Activated gamma-delta T cell treated with anti-CD3 and anti-CD28 coated beads, Interleukin-2, amount 50 U/mL, for 16 hours (primary cell): ENCODE measurements at places on chromosomes 13 and 19.

DNA sequence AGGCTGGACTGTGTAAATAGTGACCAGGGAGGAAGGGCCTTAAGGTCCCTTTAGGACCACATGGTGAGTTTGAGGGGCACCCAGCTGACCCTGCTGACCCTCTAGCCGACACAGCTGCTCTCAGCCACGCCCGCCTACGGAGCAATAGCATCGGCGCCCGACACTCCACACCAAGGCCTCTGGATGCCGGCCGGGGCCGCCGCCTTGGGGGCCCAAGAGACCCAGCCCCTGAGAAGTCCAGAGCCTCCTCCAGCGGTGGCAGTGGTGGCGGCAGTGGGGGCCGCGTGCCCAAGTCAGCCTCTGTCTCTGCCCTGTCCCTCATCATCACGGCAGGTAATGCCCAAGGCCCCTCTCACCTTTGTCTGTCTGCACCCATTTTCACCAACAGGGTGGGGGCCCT, 8.6 kb upstream of the PIK3R2 start:
- DNase-seq, result no peak

DNA sequence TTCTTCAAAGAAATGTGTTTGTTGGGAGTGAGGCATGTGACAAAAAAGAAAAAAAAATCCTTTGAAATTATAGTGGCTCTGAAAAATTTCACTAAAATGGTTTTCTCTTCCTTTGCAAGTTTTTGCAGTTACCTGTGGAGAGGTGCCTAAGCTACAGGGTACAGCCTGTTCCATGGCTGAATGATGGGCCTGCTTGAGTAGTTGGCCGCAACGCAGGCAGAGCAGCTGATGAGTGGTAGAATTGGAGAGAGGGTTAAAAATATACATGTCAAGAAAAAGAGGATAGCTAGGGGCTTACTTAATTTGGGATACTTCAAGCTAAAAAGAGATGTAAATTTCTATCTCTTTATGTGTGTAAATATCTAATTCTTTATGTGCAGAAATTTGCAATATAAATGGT, 629.1 kb upstream of the SLC10A2 start:
- DNase-seq, result no peak

GRCh38 chr13:24748061-24748400, 15.9 kb upstream of the RNF17 start:
- no peak for DNase-seq

DNA sequence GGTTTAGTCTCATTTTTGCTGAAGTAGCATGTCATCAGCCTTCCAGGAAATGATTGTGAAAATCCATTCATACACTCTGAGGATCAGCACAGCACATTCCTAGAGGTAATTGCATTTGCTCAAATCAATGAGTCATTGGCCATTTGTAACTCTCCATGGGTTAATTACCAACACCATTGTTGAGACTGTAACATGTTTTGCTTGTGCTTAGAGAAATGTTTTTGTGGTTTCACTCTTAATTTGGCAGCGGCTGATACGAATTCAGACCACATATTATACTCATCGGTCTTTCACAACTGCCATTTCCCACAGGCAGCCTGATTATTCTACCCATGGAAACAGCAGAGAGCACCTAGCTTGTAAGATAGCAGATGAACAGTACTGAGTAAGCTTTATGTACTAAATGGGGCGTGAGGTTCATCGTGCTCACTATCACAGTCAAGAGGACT, 110.3 kb downstream of the NHLRC3 start:
- no peak for DNase-seq

- no peak for DNase-seq
Observed at GRCh38 chr19:29711584-29712132, 3.4 kb downstream of the C19orf12 start.

- DNase-seq, result no peak
Observed at GRCh38 chr13:50914176-50914700, 4.6 kb downstream of the RNASEH2B start.

DNA sequence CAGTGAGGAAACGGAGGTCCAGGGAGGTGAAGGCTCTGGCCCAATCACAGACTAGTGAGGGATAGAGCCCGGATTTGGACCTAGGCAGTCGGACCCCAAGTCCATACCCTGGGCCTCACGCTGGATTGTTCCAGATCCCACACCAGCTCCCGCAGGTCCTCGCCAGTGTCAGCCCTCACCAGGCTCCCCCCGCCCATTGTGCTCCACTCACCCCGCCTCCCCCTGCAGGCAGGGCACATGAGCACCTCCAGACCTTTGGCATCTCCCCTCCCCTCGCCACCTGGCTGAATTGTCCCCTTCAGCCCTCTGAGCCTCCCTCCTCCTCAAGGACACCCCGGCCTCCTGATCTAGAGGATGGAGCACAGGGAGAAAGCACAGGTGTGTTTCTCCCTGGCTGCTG, 152.4 kb downstream of the KATNAL1 start:
- DNase-seq, result no peak

GRCh38 chr19:19816679-19817078, 4.9 kb downstream of the ZNF506 start:
- no peak for DNase-seq

GRCh38 chr19:1931445-1931844, 9.5 kb upstream of the CSNK1G2 start:
- no peak for DNase-seq

DNA sequence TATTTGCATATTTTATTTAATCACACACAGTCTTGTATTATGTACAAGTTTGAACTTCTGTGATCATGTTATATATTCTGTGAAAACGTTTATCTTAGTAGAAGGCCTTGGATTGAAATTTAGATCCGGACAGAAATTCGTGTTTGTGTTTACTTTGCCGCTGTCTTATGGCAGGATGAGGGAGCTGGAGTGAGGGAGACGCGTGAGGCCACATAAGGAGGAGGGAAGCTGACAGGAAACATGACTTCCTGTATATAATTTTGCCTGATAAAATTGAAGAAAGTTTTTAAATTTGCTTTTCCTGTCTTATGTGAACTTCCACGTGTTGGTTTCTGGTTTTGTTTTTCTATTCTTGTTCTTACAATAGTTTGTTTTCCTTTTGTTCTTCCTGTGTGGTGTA, 200.2 kb downstream of the MTUS2 start:
- no peak for DNase-seq

DNA sequence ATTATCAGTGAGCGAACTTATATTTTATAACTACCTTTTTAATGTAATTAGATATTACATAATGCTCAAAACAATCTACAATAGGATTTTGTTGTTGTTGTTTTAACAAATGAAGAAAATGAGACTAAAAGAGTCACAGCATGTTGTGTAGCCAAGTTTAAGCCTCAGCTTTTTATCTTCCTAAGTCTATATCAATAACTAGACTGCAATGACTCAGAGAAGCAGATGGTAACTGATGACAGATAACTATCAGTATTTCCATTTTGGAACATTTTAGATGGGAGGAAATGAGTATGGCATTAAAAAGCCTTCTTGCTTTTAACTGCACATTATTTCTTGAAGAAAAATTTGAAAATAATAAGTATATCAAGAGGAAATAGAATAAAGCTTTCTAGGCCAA, 825.2 kb downstream of the SLITRK1 start:
- no peak for DNase-seq

DNA sequence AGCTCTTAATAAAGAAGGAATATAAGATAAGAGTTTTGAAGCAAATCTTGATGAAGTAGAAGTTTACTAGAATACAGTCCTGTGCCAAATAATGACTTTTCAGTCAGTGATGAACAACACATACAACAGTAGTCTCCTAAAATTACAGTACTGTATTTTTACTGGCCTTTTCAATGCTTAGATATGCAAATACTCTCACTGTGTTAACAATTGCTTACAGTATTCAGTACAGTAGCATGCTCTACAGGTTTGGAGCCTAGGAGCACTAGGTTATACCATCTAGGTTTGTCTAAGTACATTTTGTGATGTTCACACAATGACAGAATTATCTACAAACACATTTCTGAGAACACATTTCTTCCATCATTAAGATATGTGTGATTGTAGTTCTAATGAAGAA, 316.7 kb upstream of the KLHL1 start:
- no peak for DNase-seq

- peak; percentile 63 for DNase-seq
Observed at GRCh38 chr13:27270594-27271520, at the start of gene RASL11A. RASL11A (plus strand) TSS chr13:27270830; CDS start chr13:27270945, 115 bp downstream.

DNA sequence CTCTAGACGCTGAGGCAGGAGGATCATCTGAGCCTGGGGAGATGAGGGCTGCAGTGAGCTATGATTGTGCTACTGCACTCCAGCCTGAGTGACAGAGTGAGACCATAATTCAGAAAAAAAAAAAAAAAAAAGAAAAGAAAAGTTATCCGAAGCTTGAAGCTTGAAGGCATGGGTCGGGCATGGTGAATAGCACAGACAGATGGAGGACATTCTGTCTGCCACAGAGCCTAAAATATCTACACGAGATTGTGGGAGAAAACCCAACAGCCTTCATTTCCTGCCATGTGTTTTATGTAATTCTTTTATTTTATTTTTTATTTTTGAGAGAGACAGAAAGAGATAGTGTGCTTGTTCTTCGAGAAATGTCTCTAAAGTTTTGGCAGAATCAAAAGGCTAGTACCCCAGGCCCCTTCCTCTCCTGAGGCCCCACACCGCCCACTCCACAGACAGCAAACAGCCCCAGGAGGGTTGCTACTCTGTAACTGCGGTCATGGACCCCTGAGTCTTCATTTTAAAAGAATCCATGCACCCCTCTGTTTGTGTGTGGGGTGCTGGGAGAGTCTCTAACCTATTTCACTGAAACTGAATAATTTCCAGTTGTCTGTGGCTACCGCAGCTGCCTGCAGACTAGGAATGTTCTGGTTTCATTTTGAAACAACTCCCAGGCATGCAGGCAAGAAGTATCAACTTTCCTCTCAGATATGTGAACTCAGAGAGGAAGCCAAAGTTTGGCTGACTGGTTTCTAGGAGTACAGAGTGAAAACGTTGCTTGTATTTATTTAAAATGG, 38.4 kb upstream of the RCBTB2 start:
- DNase-seq, result no peak

DNA sequence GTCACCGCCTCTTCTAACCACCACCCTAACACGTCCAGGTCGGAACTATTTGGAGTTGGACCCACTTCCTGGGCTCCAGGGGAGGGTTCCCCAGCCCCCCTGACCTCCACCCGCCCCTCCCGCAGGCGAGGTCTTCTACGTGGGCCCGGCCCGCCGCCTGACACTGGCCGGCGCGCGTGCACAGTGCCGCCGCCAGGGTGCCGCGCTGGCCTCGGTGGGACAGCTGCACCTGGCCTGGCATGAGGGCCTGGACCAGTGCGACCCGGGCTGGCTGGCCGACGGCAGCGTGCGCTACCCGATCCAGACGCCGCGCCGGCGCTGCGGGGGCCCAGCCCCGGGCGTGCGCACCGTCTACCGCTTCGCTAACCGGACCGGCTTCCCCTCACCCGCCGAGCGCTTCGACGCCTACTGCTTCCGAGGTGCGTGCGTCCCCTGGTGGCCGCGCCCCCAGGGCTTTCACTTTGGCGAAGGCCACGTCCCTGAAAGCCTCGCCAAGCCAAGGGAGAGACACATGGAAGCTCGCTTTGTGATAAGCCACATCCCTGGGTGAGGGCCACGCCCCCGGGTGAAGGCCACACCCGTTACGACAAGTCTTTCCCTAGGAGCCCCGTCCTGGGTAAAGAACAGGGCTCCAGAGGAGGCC, 13.2 kb downstream of the NCAN start:
- peak; percentile 66 for DNase-seq

GRCh38 chr19:7113233-7113632, 43.7 kb downstream of the ZNF557 start:
- no peak for DNase-seq

DNA sequence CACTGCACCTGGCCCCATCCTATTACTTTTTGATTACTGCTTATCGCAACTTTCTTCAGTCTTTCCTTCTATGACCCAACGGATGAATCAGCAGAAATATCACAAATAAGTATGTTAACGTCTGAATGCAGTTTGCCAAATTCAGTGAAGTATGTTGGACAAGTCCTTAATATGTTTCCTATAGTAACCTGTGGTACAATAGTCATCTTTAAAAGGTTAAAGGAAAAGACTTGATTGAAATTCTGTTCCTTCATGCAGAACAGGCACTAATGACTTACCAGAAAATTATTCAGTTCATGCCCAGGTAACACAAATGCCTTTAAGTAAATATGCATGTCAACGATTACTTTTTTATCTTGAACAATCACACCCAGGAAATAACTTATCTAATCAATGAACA, 242.6 kb downstream of the KCTD12 start:
- DNase-seq, result no peak

DNA sequence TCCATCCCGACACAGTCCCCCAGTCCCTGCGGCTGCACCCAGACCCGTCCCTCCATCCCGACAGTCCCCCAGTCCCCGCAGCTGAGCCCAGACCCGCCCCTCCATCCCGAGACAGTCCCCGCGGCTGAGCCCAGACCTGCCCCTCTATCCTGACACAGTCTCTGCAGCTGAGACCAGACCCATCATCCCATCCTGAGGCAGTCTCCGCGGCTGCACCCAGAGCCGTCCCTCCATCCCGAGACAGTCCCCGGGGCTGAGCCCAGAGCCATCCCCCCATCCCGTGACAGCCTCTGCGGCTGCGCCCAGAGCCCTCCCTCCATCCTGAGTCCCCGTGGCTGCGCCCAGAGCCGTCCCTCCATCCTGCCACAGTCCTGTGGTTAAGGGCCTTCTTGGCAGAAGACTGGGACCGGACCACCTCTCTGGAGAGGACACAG, 28.8 kb upstream of the TMEM255B start:
- no peak for DNase-seq

GRCh38 chr19:16608290-16608739, 19.7 kb downstream of the MED26 start:
- DNase-seq, result no peak

- no peak for DNase-seq
Observed at GRCh38 chr19:58407658-58408151, 744 bp upstream of the ZNF584 start.

DNA sequence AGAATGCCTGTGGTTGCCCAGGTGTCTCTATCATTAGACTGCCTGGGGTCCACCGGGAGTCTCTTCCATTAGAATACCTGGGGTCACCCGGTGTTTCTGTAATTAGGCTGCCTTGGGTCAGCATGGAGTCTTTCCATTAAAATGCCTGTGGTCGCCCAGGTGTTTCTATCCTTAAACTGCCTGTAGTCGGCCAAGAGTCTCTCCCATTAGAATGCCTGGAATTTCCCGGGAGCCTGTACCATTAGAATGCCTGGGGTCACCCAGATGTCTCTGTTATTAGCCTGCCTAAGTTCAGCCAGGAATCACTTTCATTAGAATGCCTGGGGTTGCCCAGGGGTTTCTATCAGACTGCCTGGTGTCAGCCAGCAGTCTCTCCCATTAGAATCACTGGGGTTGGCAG, 1492.8 kb downstream of the UQCRFS1 start:
- no peak for DNase-seq

DNA sequence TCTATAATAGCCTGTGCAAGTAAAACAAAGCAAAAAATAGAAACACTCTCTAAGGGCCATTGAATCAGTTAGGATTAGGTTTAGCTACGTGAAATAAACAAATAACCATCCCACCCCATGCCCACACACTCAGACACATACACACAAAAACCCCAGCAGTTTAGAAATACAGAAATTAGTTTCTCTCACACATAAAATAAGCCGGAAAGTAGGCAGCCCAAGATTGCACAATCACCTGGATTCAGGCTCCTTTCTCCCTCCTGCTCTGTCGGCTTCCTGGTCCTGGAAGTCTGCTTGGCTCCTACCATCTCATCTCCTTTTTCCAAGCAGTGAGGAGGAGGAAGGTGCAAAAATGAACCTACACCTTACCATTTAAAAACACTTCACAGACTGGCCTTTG, 22.6 kb upstream of the USP12 start:
- no peak for DNase-seq

- DNase-seq, result peak; percentile 86
Observed at GRCh38 chr19:36115453-36116343, at the start of gene TBCB. TBCB (plus strand) TSS chr19:36115468; CDS start chr19:36115561, 93 bp downstream.

- no peak for DNase-seq
Observed at GRCh38 chr13:77529501-77529840, 6.0 kb upstream of the SCEL start.
